Heart right ventricle (tissue), 16 donors: ENCODE measurements at places on chromosomes 13 and 19.

GRCh38 chr13:87837946-87838345 lies 166.8 kb downstream of the SLITRK5 start:
- H3K36me3 ChIP-seq, result no peaks in the 10 kb centered on the region
- DNase-seq, result no peak
- no peaks in the 10 kb centered on the region for H3K27me3 ChIP-seq
- no peak overlapping the region for H3K27ac ChIP-seq
- H3K4me1 ChIP-seq, result no peaks in the 10 kb centered on the region

GRCh38 chr13:91058066-91058465 lies 289.4 kb upstream of the MIR17HG start:
- DNase-seq, result no peak
- no peaks in the 10 kb centered on the region for H3K27me3 ChIP-seq
- no peak overlapping the region for H3K27ac ChIP-seq
- no peak overlapping the region for H3K4me3 ChIP-seq
- H3K4me1 ChIP-seq, result no peaks in the 10 kb centered on the region
- no peaks in the 10 kb centered on the region for H3K36me3 ChIP-seq

DNA sequence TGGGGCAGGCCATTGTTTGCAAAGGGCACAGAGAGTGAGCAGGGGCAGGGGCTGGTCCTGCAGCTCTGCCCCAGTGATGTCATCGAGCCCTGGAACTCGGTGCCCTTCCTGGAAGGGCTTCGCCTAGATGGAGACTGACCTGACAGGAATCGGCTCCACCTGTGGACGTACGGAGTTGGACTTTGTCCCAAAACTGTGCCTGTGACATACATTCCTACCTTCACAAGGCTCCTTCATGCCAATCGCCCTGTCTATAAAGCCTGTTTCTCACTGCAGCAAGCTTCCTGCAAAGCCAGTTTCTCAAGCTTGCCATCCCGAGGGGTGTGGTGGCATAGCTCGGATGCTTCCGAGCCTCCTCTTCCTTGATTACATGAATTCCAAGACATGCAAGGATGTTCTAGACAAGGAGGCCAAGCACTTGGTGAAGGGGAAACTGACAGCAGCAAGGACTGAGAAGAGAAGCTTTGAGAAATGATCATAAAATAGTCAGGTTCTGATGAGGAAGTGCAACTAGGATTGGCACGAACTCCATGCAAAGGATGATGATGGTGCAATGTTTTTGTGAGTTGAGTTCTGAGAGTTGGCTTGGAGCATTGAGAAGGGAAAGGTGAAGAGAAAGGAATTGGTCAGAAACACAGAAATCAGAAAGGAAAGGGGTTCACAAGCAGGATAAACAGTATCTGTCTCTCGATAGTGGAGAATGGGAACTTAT lies 73.6 kb upstream of the STK24 start:
- H3K27me3 ChIP-seq, result no peaks in the 10 kb centered on the region
- H3K36me3 ChIP-seq, result no peaks in the 10 kb centered on the region
- no peak overlapping the region for H3K27ac ChIP-seq
- no peaks in the 10 kb centered on the region for H3K4me1 ChIP-seq
- no peak overlapping the region for H3K4me3 ChIP-seq

DNA sequence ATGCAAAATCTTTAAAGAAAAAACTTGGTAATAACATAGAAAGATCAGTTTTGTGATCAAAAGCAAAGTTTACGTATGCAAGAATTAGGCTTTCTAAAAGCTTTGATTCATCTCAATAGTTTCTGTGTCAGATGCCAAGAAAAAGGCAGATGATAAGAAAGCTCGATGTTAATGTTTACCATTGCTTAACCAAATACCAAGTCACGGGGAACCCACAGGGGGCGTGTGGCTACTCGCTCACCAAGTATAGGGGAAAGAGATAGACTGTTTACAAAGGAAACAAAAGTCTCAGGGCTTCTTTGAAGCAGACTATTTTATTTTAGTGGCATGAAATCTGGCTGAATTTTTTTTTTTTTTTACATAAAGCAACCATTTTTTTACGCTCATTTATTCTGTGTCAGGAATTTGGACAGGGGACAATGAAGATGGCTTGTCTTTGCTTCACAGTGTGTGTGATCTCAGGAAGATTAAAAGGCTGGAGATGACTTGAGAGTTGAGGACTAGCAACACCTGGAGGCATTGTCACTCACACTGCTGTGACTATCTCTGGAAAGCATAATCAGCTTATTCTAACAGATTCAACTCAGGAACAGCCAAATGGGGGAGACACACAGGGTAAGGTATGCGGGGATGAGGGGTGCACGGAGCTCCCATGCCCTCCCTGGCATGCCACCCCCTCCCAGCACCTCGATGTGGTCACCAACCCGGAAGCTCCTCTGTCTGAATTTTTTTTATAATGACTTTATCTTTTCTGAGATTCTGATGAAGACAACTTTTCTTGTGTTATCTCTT lies 24.9 kb downstream of the RCBTB1 start:
- no peak overlapping the region for H3K4me3 ChIP-seq
- no peaks in the 10 kb centered on the region for H3K36me3 ChIP-seq
- H3K4me1 ChIP-seq, result peaks cover 10% of the 10 kb centered on the region

- no peak for DNase-seq
- no peak overlapping the region for H3K4me3 ChIP-seq
- no peaks in the 10 kb centered on the region for H3K4me1 ChIP-seq
- H3K27ac ChIP-seq, result no peak overlapping the region
Observed at GRCh38 chr13:108352599-108352998, 83.1 kb downstream of the TNFSF13B start.
